Cardiac fibroblast (primary cell): ENCODE measurements at places on chromosomes 6 and 20.

DNA sequence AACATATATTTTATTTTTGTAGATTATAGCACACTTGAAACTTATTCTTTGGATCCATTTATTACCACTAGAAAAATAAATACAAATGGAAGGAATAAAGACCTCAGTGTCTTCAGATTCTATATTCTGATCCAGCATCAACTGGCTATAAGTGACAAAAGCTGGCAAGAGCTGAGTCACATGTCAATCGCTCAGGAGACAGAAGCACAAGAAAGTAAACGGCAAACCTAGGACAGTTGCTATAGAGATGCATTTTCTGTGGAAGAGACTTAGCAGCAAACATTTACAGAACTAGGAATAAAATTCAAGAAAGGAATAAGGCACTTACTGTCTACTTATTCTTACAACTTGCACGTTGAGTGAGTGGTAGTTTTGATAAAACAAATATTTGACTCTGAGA lies 230.4 kb downstream of the CLVS2 start:
- DNase-seq: no peak

DNA sequence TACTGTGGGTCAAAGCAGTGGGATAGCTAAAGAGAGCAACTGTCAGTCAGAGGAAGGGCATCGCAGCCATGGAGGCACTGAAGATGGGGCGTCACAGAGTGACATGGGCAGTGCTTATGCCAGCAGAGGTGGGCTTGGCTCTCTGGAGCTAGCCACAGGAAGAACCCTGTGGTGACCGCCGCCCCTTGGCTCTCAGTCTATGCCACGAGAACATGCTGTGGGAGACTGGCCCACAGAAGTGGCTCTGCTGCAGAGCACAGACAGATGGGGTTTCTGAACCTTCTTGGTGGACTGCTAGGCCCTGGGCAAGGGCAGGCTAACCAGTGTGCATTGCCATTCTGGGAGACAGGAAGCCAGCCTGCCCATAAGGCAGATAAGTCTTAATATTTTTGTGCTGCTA lies 290.0 kb upstream of the SUPT3H start:
- DNase-seq: no peak

DNA sequence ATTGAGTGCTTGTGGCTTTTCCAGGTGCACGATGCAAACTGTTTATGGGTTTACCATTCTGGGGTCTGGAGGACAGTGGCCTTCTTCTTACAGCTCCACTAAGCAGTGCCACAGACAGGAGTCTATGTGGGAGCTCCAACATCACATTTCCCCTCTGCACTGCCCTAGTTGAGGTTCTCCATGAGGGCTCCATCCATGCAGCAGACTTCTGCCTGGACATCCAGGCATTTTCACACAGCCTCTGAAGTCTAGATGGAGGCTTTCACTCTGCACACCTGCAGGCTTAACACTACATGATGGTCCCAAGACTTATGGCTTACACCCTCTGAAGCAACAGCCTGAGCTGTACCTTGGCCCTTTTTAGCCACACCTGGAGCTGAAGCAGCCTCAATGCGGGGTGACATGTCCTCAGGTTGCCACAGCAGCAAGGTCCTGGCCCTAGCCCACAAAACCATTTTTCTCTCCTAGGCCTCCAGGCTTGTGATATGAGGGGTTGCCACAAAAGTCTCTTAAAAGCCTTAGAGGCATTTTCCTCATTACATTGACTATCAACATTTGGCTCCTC lies 552.2 kb downstream of the TFAP2A start:
- DNase-seq: no peak

- peak; percentile 59 for DNase-seq
Measured at GRCh38 chr6:151847064-151847463, 39.6 kb downstream of the ESR1 start.

DNA sequence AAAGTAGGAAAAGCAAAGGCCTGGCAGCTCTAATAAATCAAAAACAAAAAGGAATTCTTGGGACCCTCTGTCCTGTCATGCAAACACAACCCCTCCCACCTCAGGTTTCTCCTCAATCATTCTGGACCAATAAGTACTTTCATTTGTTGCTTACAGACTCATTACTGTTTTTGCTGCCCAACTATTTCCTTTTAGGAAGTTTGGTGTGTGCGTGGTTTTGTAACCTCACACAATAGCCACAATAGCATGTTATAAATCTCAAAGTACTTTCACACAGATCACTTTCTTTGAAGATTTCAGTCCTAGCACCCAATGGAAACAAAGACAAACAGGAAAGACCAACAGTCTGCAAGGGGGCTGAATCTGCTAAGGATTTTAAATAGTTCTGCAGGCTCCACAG lies 4.5 kb downstream of the MRPL14 start:
- DNase-seq: peak; percentile 61

- no peak for DNase-seq
Measured at GRCh38 chr20:58697867-58698703, 5.5 kb downstream of the NPEPL1 start.

DNA sequence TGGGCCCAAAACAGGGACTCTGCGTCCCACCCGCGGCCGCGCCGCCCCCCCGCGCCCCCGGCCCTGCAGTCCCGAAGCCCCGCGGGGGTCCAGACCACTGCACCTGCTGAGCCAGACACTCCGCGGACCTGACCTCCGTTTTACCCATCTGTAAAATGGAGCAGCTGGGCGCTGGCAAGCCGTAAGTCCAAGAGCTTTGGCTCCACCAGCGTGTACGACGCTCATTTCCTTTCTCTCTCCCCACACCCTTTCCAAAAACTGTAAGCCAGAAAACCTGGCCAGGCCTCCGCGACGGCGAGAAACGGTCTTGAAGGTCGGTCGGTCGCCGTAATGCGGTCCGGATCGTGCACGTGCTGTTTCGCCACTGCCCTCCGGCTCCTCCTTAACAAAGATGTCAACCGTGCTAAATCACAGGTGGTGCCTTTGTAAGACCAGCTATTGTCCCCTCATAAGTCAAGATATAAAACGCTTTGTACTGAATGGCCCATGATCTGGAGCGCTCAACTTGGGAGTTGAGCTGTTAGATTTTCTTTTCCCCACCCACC lies 7.8 kb upstream of the NR2E1 start:
- no peak for DNase-seq

- DNase-seq: no peak
Measured at GRCh38 chr6:133637874-133638273, 251.0 kb upstream of the TCF21 start.

DNA sequence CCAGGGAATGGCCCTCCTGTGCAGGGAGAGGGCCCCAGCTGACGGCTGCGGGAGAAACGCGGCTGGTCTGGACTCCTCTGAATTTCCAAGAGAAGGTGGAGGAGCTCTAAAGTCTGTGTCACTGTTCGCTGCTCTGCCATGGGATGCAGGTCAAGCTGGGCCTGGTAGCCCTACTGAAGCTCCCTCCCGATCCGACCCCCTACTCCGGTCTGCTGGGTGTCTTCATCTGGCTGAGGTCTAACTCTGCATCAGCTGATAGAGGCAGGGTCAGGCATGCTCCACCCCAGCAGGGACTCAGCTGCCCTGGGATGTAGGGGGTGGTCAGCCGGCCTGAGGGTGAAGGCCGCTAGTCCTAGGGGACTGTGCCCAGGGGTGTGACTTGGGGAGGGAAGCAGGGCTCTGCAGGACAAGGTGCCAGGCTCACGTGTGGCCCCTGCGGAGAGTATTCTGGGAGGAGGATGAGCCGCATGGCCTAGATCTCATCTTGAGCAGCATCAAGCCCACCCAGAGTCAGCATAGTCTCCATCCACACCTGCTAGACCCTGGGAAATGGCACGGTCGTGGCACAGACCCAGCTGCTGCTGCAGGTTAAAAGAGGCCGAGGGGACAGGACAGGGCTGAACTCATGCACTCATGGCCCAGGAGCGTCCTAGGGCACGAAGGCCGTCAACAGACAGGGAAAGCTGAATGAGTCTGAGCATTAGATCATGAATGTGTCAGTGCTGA lies 1.4 kb downstream of the CST3 start:
- DNase-seq: no peak

DNA sequence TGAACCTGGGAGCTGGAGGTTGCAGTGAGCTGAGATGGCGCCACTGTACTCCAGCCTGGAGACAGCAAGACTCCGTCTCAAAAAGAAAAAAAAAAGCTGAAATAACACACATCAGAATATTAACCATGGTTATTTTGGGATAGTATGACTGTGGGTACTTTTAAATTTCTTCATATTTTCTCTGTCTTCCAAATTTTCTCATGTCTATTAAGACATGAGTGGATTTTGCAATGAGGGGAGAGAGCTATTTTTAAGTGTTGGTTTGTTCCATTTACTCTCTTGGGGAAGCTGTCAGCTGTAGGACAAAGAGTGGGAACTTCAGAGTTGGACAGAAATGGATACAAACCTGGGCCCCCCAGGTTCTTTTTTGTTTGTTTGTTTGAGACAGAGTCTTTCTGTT lies 10.3 kb downstream of the ADISSP start:
- no peak for DNase-seq

DNA sequence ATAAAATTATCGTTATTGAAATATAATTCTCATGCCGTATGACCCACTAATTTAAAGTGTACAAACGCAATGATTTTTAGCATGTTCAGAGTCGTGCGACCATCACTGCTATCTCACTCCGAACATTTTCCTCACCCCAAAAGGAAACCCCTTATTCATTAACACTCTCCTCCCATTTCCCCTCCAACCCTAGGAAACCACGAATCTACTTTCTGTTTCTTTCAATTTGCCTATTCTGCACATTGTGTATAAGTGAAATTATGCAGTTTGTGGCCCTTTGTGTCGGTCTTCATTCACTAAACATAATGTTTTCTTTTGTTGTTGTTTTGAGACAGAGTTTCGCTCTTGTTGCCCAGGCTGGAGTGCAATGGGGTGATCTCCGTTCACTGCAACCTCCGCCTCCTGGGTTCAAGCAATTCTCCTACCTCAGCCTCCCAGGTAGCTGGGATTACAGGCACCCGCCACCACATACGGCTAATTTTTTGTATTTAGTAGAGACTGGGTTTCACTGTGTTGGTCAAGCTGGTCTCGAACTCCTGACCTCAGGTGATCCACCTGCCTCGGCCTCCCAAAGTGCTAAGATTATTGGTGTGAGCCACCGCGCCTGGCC lies 99.7 kb upstream of the ZNF217 start:
- no peak for DNase-seq

GRCh38 chr6:148538261-148539190 lies 195.9 kb downstream of the SASH1 start:
- DNase-seq: peak; percentile 51

DNA sequence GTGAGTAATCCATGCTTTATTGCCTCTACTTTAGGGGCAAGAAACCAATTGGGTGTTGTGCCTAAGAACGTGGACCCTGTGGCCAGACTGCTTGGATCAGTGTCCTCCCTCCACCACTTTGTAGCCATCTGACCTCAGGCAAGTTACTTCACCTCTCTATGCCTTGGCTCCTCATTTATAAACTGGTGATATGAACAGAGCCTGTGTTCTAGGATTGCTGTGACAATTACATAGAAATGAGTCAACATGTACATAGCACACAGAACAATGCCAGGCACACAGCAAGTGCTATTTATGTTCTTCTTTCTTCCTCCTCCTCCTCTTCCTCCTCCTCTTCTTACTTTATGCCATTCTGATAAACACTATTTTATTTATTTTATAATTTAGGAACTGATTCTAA lies 339.4 kb downstream of the CD83 start:
- DNase-seq: no peak

DNA sequence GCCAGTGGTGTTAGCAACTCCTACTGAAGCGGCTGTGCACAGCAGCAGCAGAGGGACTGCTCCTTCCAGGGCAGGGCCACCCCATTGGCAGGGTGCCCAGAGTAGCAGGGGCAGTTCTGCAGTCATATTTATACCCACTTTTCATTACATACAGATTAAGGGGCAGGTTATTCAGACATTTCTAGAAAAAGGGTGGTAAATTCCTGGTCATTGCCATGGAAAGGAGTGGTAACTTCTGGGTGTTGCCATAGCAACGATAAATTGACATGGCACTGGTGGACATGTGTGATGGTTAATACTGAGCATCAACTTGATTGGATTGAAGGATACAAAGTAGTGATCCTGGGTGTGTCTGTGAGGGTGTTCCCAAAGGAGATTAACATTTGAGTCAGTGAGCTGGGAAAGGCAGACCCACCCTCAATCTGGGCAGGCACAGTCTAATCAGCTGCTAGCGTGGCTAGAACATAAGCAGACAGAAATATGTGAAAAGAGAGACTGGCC lies 45.0 kb downstream of the IYD start:
- no peak for DNase-seq

GRCh38 chr20:32315891-32316290 lies 38.4 kb downstream of the KIF3B start:
- DNase-seq: no peak

DNA sequence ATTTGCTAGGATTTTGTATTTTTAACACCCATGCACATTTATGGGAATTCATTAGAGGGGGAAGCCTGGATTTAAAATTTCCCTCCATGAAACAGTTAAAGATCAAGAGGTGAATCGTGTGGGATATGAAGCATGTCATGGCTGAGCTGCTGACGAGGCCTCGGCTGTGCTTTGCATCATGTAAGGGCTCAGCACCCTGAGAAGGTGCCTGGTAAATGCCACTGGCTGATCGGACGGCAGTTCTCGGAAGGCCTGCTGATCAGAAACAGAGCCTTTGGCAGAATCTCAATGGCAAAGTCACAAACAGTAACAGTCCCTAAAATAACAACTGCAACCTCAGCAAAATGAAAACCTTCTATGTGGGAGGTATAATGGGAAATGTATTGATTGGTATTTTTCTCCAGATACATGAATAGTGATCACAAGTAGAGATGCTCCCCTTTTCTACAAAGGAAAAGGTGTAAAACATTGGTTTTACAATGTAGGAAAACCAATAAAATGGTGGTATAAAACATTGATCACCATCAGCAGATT lies 53.0 kb upstream of the FUCA2 start:
- DNase-seq: no peak

- no peak for DNase-seq
Measured at GRCh38 chr6:40713002-40713719, 126.0 kb upstream of the LRFN2 start.

DNA sequence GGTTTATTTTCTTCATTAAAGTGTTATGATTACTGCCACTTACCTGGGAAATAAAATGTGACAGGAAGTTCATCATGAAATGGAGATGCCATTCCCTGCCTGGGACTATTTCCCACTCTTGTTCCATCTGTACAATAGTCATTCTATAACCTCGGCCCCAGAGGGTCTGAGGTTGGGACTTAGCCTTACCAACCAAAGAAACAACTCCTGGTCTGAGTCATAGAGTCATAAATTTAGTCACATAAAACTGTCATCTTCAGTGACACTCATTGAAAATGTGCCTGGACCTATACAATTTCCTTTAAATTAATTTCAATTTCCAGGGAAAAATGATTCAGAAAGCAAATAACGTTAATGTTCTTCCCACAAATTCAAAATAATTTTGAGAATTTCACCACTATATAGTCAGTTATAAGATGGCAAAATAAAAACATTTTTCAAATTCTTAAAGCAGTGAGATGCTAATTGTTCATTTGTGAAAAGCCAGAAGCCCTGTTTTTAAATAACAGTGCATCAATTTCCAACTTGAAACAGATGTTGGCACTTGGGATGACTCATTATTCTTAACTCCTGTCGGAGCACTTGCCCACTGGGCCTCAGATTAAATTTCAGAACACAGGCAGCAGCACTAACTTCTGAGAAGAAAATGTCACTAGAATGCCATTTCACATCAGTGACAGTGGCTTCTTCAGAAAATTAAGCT lies 201.2 kb upstream of the SMLR1 start:
- DNase-seq: peak; percentile 41
